Right renal pelvis (tissue), 4 donors: ENCODE measurements at places on chromosomes 7 and 10.

DNA sequence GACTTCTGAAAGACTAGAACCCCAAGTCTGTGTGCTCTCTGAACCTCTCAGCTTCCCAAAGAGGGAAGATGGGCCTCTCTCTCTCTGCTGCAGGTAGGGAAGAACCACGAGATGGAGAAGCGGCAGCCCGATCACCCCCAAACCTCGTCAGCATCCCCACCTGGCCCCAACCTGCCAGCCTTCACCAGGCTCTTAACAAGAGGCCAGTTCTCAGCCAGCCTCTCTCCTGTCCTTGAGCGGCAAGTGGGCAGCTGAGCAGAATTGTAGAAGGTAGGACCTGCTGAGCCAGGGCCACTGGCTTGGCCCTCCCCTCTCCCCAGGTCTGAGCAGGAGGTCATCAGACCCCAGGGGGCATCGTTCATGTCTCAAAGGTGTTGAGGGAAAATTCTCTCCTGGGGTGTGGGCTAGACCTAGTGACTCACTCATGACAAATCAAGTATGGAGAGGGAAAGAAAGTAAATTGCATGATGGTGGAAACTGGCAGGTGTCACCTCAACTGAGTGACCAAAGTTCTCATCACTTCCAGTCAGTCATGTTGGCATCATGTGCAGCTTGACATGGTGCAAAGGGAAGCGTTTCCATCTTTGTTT, 92.0 kb upstream of the GPR26 start:
- no peak for DNase-seq

GRCh38 chr7:151273651-151274390, 25.3 kb upstream of the SMARCD3 start:
- no peak for DNase-seq

- no peak for DNase-seq
These were observed 6.7 kb upstream of the EN2 start for GRCh38 chr7:155450970-155451801.

- no peak for DNase-seq
These were observed 28.7 kb downstream of the KLF6 start for GRCh38 chr10:3756360-3756740.

GRCh38 chr10:113252650-113253618, 299.9 kb upstream of the HABP2 start:
- no peak for DNase-seq

- DNase-seq = no peak
These were observed 164.6 kb upstream of the PPP1R3A start for GRCh38 chr7:114083166-114084001.

DNA sequence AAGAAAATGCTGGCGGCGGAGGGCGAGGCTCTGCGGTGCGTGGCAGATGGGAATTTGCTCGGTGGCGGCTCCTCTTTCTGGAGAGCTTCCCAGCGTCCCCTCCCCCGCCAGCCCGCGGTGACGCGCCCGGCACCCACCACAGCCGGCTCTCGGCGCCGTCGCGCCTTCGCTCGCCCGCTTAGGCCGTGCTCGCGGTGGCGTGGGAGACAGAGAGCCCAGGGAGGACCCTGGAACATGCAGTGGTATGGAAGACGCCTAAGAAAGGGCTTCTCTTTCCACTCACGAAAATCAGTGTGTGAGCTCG, 576 bp upstream of the CSGALNACT2 start:
- peak; percentile 51 for DNase-seq
